Kidney (tissue), 22 donors: ENCODE measurements at places on chromosomes 11 and 22. TPM values are rescaled to one million over a fixed set of nuclear protein-coding genes. Genes with fewer than 3 reads are reported as not detected.

The FAM227A gene
- total RNA-seq, result 3.4 TPM

DNA sequence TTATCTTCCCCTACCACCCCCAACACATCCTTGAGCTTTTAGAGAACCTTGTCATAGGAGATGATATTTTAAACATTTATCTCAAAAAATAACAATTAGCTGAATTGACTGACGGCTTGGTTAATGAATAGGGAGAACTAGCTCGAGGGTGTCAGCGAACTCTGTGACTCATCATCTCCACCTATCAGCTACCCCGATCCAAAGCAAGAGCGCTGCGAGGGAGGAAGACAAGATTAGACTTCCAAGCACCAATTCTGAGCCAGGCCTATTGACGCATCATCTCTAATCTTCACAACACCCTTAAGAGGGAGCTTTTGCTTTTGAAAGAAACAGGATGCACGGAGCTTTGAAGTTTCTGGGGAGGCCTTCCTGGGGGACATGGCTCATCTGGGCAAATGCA, 51.0 kb upstream of the GALNT18 start:
- no peak overlapping the region for H3K27ac ChIP-seq
- H3K36me3 ChIP-seq, result no peaks in the 10 kb centered on the region
- no peak overlapping the region for H3K4me3 ChIP-seq
- DNase-seq, result no peak

The CCDC116 gene
- 0.22 TPM for total RNA-seq

The SLC5A1 gene
- 3.0 TPM for total RNA-seq

- peak; percentile 50 for DNase-seq
- H3K4me3 ChIP-seq, result no peak overlapping the region
- H3K36me3 ChIP-seq, result no peaks in the 10 kb centered on the region
- no peak overlapping the region for H3K27ac ChIP-seq
- no peaks in the 10 kb centered on the region for H3K27me3 ChIP-seq
These were observed 49.0 kb downstream of the RPUSD4 start for GRCh38 chr11:126162306-126163030.

The LAYN gene
- 7.6 TPM for total RNA-seq

The WNT11 gene
- total RNA-seq, result 2.2 TPM

GRCh38 chr22:45072322-45072903, 62.6 kb upstream of the PHF21B start:
- H3K4me3 ChIP-seq, result no peak overlapping the region
- H3K4me1 ChIP-seq, result no peaks in the 10 kb centered on the region
- H3K27me3 ChIP-seq, result peaks cover 2% of the 10 kb centered on the region

The OR2D2 gene
- 0.60 TPM for total RNA-seq

- DNase-seq, result no peak
- H3K4me3 ChIP-seq, result no peak overlapping the region
- no peaks in the 10 kb centered on the region for H3K4me1 ChIP-seq
These were observed 48.9 kb downstream of the NARS2 start for GRCh38 chr11:78525720-78526119.

GRCh38 chr11:86980086-86980796, 25.0 kb upstream of the FZD4 start:
- H3K4me3 ChIP-seq, result no peak overlapping the region
- H3K27ac ChIP-seq, result peak overlapping the region; percentile 82
- peaks cover 16% of the 10 kb centered on the region for H3K4me1 ChIP-seq
- DNase-seq, result no peak

- DNase-seq, result no peak
- H3K4me1 ChIP-seq, result no peaks in the 10 kb centered on the region
- H3K27ac ChIP-seq, result no peak overlapping the region
- H3K4me3 ChIP-seq, result no peak overlapping the region
These were observed 52.0 kb upstream of the A4GALT start for GRCh38 chr22:42772647-42773046.

GRCh38 chr22:46576556-46577367, 39.3 kb upstream of the CELSR1 start:
- H3K27me3 ChIP-seq, result no peaks in the 10 kb centered on the region
- H3K36me3 ChIP-seq, result no peaks in the 10 kb centered on the region
- H3K4me1 ChIP-seq, result no peaks in the 10 kb centered on the region
- no peak overlapping the region for H3K27ac ChIP-seq
- peak; percentile 55 for DNase-seq

The GLYATL1 gene
- total RNA-seq, result 15.7 TPM

DNA sequence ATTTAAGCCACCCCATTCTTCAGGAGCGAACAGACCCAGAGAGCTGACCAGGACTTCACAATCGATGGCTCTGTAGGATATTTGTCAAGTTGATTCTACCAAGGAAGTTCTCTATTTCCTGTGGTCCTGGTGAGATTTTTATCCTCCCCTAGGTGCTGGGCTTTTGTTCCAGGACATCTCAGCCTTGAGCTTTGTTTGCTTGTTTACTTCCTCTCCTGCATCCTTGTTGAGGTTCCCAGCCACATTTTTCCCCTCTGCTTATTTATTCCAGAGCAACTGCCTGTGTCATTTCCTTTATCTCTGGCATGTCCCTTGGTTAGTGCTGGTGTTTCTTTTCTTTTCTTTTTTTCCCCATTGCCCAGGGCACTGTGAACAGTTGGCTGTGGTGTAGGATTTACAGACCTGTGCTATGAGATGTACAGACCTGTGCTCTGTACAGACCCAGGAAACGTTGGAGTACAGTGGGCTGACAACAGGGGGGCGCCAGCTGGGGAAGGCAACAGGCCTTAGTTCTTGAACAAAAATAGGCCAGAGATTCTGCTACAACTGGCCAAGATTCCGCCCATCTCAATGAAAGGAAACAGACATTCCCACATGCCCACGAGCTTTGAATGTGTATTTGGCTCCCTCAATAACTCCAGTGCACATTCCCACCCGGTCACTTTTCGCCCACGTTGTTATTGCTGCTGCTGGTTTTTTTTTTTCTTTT, 235.9 kb upstream of the DDI1 start:
- no peak for DNase-seq
- H3K4me1 ChIP-seq, result peaks cover 2% of the 10 kb centered on the region
- no peaks in the 10 kb centered on the region for H3K27me3 ChIP-seq
- H3K4me3 ChIP-seq, result no peak overlapping the region
- no peaks in the 10 kb centered on the region for H3K36me3 ChIP-seq

The OR8K3 gene
- not detected for total RNA-seq

DNA sequence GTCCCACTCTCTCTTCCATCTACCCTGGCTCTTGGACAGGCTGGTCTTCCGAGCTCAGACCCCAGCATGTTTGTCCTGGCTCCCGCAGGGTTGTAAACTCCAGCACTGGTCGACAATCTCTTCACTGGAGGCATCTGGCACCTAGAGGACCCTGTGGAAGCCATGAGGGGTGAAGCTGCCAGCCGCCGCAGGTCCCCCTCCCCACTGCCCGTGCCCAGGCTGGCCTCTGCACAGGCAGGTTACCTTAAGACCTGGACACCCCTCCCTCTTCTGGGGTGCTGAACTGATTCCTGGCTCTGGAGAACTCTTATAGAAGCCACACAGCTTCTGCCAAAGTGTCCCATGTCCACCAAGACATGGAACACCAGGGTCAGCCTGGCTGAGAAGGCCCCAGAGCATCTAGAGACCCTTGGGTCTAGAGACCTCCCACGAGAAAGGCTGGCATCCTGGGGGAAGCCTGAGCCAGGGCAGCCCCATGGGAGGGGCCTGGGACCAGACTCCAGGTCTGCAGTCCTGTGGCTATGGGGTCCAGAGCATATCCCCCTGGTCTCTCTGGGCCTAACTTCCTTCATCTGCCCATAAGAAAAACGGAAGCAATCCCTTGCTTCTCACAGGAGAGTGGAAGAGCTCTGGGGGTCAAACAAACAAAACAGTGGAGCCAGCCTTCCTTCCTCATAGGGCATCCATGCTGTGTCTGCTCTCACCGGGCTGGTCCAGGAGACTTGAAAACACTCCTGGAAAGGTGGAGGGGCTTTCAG, 30.6 kb downstream of the LMO1 start:
- no peaks in the 10 kb centered on the region for H3K4me1 ChIP-seq
- H3K36me3 ChIP-seq, result no peaks in the 10 kb centered on the region
- no peak for DNase-seq
- no peaks in the 10 kb centered on the region for H3K27me3 ChIP-seq

The GTSE1 gene
- 0.94 TPM for total RNA-seq

GRCh38 chr22:27842201-27842600, 40.6 kb upstream of the MN1 start:
- H3K27ac ChIP-seq, result no peak overlapping the region
- no peaks in the 10 kb centered on the region for H3K4me1 ChIP-seq
- H3K4me3 ChIP-seq, result no peak overlapping the region
- H3K27me3 ChIP-seq, result no peaks in the 10 kb centered on the region
- no peak for DNase-seq

The CENPM gene
- 2.8 TPM for total RNA-seq

DNA sequence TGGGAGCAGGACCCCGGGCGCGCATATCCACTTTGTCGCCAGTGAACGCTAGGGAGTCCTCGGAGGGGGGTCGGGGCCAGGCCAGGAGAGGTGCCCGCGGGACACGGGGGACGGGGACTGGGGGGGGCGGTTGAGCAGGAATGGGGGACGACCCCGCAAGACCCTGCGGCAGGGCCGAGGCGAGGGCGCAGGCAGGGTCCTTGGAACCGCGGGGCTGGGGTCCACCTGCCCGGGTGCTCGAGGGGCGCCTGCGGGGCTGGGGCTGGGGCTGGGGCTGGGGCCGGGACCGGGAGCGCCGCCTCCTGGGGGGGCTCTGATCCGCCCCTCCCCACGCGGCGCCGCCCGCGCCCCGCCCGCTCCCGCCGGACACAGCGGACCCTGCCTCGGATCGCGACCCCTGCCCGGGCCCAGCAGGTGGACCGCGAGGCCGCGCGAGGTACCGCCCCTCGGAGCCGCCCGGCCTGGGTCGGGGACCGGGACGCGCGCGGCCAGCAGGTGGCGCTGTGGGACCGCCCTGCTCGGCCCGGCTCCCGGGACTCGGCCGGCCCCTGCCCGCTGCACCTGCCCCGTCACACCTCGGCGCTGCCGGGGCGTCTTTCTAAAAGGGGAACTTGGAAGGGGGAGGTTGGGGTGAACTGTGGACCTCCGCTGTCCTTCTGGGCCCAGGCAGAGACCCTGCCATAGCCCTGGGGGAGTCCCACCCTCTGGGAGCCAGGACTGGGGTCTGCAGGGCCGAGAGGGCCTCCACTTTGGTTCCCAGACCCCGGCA, 11.0 kb downstream of the CRELD2 start:
- H3K27ac ChIP-seq, result no peak overlapping the region
- H3K4me1 ChIP-seq, result no peaks in the 10 kb centered on the region
- H3K36me3 ChIP-seq, result no peaks in the 10 kb centered on the region
- H3K4me3 ChIP-seq, result no peak overlapping the region
- no peaks in the 10 kb centered on the region for H3K27me3 ChIP-seq
- peak; percentile 83 for DNase-seq

DNA sequence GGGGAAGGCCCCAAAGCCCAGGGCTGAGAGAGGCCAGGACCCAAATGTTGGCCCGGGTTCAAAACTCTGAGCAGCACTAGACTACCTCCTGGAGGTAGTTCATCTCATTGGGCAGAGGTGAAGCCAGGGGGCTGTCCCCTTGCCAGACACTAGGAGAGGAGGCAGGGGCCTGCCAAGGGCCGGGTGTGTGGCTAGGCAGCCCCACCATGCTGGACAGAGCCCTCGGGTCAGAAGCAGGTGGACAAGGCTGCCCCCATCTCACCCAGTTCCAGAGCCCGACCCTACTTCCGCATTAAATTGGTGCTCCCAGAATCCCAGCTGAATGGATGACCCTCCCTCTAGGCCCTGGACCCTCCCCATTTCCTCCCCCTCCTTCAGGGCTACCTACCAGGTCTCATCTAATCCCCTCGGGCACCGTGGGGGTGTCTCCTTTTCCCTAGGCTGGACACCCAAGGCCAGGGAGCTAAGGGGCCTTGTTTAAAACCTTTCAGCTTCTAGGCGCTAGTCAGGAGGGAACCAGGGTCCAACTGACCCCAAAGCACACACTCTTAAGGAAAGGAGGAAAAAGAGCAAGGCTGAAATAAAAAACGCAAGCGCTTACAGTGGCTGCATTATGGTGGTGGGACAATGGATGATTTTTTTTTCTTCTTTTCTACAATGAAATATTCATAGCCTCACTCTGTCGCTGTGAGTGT, 72.1 kb upstream of the TCF20 start:
- no peaks in the 10 kb centered on the region for H3K4me1 ChIP-seq
- H3K36me3 ChIP-seq, result no peaks in the 10 kb centered on the region
- no peak for DNase-seq

- H3K36me3 ChIP-seq, result no peaks in the 10 kb centered on the region
- no peaks in the 10 kb centered on the region for H3K27me3 ChIP-seq
- H3K4me1 ChIP-seq, result peaks cover 5% of the 10 kb centered on the region
- no peak for DNase-seq
These were observed 98.9 kb upstream of the SLC5A12 start for GRCh38 chr11:26820739-26821138.

DNA sequence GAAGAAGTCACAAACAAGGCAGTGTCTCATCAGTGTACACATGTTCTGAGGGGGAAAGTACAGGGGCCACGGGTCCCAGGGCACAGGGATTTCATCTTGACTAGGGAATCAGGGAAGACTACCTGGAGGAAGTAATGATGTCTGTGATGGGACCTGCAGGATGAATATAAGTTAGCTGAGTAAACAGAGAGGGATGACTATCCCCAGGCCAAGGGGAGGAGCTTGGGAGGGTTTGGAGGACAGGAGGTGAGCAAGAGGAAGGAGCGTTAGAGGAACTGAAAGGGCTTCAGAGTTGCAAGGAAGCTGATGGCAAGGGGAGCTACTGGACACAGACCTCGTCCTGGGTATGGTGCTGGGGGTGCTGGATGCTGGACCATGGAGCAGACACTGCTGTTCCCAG, 56.4 kb downstream of the TRAF6 start:
- H3K27me3 ChIP-seq, result no peaks in the 10 kb centered on the region
- no peaks in the 10 kb centered on the region for H3K36me3 ChIP-seq
- H3K4me3 ChIP-seq, result no peak overlapping the region
- no peak for DNase-seq
- H3K27ac ChIP-seq, result no peak overlapping the region
- H3K4me1 ChIP-seq, result peaks cover 28% of the 10 kb centered on the region

DNA sequence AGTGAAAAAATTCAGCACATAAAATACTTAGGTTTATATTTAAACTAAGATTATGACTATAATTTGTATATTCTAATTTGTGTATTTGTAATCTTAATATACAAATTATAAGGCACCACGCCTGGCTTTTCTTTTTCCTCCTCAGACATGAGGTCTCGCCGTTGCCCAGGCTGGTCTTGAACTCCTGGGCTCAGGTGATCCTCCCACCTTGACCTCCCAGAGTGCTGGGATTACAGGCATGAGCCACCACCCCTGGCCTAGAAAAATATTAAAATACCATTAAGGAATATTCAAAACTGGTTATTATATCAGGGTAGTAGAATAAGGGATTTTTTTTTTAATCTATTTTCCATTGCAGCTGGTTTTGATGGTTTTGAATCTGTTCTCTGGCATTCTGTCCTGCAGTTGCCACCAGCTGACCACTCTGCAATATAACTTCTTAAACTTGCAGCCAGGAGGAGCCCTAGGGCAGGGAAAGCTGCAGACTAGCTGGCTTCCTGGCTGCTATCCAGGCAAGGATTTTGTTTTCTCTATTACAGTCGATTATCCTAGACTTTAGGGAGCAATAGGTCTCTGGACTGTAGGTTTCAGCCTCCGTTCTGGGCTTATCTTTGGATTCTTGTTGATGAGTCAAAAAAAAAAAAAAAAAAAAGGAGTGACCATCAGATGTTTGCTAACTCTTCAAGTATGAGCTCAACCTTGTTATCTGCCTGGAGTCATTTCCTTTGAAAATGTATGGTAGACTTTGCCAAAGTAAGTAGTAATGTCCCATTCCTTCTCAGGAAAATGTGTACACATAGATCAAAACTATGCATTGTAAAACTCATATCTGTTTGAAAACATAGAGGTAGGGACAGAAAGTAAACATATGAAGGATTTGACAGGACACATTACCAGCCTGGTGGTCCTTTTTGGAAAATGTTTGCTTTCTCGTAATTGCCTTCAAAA, 13.2 kb downstream of the POLA2 start:
- H3K4me3 ChIP-seq, result peak overlapping the region; percentile 9
